ENCODE measurements at places on chromosomes 2 and 18.

- no peak for DNase-seq
Measured at GRCh38 chr18:50992351-50992762, 24.5 kb downstream of the ELAC1 start.

GRCh38 chr2:12243381-12243780 is 473.4 kb upstream of the TRIB2 start:
- DNase-seq, result no peak

DNA sequence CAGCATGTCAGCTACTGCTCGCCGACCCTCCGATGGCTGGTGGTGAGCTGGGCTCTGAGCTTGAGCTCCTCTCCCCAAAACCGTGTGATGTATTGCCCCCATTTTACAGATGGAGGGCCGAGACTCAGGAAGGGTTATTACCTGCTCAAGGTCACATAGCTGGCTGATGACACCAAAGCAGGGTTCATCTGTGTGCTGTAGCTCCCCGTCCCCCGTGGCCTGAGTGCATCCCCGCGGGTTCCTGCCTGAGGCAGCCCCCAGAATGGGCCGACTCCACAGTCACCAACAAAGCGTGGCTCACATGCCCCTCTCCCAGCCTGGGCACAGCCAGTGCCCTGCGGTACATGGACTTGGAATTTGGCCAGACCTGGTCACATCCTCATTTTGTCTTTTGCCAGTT is 198.6 kb downstream of the TFCP2L1 start:
- no peak for DNase-seq

- peak; percentile 68 for DNase-seq
Measured at GRCh38 chr2:54176577-54176976, 61.2 kb downstream of the ACYP2 start.

DNA sequence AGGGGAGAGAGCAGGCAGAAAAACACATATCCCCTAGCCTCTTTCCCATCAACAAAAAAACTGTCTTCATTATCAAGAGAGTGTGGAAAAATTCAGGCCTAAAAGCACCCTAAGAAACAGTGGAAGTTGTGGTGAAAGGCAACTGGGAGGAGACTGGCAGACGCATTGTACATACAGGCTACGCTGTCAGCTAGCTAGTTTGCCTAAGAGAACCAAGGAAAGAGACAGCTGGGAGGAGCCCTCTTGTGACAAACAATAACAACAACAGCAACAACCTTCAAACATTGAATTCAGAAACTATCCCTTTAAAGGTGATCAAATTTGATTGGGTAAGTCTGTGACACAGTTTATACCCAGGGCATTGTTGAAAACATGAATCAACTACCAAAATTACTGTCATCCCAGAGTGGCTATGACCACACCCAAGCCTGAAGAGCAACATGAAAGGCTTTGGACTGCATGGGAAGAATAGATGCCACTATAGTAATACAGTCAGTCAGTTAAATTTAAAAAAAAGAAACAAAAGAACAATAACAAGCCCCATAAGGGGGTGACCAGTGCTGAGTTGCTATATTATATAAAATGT is 88.9 kb upstream of the CRIM1 start:
- no peak for DNase-seq

DNA sequence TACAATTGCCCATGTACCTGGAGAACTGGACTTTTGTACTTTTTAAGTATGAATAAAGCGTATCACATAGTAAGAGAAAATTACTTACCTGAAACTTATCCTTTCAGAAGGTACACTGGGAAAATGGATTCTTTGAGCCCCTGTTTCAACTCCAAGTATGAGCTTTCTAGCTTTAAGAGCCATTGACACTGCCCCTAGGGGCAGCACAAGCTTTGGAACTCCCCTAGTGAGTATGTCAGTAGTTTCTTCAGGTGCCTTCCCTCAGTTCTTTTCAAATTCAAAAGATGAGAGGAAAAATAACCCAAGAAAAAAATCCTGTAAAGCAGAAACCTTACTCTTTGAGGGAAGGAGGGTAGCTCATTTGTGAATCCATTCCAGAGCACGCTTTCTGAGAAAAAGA is 124.1 kb downstream of the MEMO1 start:
- DNase-seq, result peak; percentile 7

- peak; percentile 11 for DNase-seq
Measured at GRCh38 chr2:181264441-181264840, 192.7 kb upstream of the ITGA4 start.

GRCh38 chr2:157441072-157441454 is 2.8 kb downstream of the CYTIP start:
- no peak for DNase-seq

GRCh38 chr2:144117086-144117485 is 402.8 kb downstream of the ZEB2 start:
- no peak for DNase-seq

DNA sequence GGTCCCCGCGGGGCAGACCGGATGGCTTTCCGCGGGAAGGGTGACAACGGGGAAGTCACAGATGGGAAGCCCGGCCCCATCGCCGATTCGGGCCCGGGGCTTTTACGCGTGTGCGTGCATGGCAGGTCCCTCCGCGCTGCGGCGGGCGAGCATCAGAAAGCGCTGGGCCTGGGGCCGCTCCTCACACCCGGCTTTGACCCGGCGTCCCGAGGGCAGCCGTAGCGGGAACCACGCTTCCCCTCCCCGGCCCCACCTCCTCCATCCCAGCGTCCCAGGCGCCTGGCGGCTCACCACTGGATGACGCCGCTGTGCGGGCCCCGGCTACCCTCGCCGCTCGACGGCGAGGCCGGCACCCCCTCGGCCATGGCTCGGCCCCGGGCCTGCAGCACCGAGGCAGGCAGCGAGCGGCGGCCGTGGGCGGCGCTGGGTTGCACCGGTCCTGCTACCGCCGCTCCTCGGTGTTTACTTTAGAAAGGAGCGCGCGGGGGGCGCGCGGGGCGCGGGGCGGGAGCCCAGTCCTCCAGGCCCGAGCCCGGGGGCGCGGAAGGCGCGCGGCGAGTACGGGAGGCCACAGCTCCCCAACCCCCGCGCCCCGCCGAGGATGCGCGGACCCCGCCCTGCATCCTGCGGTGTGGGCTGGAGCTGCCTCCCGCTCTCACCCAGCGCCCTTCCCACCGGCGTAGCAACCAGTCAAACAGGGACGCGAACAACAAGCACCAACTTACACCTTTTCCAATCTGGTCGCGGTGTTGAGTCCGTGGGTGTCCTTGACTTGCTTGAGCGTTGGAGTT is 806 bp downstream of the RFX8 start:
- DNase-seq, result peak; percentile 60

GRCh38 chr18:27627927-27628326 is 442.8 kb upstream of the CHST9 start:
- no peak for DNase-seq

DNA sequence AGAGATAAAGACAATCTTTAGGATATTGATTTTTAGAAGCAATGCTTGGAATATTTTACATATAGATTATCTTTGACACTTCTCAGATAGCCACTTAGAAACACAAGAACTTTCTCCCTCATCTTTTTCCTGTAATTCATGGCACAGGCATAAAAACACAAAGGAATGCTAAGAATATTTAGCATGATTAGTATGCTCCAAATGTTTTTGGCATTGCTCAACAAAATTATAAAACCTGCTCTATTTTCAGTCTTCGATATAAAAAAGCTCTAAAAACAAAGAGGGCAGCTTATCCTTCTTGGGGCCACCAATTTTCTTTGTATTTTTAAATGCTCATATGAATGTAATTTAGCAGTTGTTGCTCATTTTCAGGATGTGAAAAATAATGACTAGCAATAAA is 90.8 kb downstream of the RAD51AP2 start:
- peak; percentile 56 for DNase-seq

DNA sequence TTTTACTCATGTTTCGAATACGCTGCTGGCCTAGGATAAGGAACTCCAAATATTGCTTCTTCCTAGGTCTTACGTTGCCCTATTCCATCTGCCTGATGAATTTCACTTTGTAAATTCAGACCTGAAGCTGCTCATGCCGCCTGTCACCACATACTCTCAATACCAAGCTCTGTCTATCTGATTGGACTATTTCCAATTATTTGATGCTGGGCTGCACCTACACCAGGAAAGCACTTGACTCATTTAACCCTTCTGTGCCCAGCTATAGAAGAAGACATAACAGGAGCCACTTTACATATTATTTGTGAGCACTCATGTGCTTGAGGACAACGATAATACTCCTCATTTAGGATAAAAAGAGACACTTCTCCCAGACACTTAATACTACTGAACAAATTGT is 1293.9 kb upstream of the LRRTM1 start:
- no peak for DNase-seq

DNA sequence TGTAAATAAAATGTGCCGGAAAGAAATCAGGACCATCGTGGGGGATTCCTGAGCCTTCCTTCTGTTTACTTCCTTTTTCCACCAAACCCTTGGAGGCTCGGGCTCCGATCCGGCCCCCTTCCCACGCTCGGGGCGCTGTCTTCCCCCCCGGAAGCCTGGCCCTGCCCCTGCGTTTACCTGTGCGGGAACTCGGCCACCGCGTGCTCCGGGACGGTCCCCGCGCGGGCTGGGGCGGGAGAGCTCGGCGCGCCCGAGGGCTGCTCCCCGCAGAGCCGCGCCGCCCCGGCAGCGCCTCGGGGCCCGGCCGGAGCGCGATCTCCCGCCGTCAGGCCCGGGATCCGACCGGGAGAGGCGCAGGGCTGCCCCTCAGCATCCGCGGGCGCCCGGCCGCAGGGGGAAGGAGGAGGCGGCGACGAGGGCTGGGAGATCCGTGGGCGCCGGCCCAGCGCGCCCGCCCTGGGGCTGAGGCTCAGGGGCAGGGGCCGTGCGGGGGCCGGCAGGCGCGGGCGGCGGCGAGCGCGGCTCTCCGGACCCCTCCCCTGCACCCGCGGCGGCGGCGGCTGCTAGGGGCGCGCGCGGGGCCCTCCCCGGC is 435 bp downstream of the ADCY3 start:
- no peak for DNase-seq

DNA sequence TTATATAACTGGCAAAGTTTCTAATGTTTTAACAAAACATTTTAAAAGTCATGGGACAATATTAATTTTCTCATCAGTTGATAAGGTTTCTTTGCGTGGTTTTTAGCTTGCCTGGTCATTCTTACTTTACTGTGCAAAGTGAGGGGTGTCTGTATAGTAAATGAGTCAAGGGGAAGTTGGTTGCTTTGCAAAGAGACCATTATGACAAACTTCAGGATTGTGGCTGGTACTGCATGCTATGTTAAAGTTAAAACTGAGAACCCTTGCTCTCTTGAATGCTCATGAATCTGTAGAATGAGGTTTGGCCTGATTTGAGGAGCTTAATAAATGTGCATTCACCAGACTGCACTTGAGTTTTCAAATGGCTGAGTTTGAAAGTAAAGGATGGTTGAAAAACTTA is 47.0 kb downstream of the COL4A4 start:
- DNase-seq, result no peak

- no peak for DNase-seq
Measured at GRCh38 chr2:167054881-167055280, 166.6 kb downstream of the XIRP2 start.

Measured in fibroblast of skin of back (primary cell).